ENCODE measurements at places on chromosomes 1 and 21.

DNA sequence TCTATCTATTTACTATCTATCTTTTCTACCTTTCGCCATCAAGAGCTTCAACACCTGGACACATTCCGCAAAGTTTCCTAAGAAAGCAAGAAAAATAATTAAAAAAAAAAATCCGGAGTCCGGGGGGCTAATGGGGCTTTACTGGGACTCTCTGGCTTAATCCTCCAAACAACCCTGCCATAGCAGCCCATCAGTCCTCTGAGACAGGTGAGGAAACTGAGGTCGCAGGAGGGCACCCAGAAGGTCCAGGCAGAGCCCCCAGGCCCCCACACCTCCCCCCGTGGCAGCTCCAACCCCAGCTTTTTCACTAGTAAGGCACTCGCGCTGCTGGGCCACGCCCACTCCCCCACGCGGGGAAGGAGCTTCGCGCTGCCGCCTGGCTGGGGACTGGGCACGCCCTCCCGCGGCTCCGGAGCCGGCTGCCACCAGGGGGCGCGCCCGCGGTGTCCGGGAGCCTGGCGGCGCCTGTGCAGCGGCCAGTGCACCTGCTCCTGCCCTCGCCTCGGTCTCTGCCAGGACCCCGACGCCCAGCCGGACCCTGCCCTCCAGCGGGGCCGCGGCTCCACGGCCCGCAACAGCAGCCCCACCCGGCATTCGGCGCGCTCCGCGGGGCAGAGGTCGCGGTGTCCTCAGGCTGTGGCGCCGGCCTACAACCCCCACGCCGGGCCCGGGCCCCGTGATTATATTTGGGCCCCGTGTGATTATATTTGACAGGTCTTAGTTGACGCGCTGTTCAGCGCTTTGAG is 54.1 kb upstream of the SAMD11 start:
- DNase-seq, result peak; percentile 25

- no peak for DNase-seq
Measured at GRCh38 chr1:72111662-72112061, 170.7 kb downstream of the NEGR1 start.

DNA sequence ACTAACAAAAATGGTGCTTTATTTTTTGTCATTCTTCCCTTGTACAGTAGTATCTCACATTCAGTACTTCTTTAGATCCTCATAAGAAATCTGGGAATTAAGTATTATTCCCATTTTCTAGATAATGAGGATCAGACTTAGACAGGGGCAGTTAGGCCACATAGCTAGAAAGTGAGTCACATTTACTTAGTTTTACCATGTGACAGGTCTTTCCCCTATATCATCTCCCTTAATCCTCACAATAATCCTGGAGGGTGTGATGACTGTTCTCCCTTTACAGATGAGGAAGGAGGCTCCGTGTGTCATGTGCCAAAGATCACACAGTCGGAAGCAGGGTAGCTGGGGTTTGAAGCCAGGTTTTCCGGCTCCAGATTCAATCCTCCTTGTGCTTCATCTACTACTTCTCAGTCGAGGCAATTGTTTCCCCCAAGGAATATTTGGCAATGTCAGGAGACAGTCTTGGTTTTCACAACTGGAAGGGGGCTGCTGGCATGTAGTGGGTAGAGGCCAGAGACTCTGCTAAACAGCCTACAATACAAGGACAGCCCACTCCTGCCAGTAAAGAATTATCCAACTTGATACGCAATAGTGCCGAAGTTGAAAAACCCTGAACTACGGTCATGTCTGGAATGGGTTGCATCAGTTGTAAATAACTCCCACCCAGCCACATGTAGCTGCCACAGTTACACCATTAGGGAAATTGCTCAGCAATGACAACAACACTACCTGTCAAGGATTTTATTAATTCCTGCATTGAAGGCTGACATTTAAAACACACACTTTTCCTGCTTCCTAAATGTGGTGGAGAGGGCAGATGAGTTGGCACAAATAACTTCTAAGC is 54.5 kb downstream of the C8B start:
- DNase-seq, result peak; percentile 93

- no peak for DNase-seq
Measured at GRCh38 chr21:42153746-42154145, 65.2 kb upstream of the ABCG1 start.

DNA sequence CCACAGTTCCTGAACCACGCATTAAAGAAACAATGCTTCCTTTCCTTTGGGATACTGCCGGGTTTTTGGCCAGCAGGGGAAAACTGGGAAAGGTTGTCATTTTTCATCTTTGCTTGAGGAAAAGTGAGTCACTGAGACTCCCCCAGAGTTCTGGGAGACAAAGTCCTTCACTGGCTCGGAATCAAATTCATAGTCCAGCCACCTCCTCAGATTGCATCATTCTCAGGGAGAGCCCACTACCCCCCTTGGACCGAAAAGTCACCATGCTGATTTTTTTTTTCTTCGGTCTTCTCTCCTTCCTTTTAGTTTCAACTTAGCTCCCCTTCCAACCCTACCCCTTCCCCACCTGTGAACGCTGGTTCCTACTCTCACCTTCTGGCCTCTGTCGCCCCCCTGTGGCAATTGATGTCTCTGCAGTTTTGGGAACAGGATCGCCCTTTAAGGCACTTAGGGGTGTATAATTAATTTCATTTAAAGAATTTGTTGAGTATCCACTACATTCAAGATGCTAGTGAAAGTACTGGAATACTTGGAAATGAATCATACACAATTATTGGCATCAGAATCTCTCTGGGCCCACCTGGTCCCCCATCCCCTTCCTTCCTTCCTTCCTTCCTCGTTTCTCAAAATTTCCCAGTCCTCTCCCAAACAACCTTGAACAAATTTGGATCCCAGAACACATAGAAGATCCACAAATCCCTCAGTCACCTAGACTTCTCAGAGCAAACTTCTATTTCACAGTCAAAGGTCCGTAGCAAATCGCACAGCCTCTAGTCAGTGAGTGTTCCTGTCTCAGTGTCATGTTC is 6.9 kb downstream of the ACKR1 start:
- peak; percentile 14 for DNase-seq

- peak; percentile 70 for DNase-seq
Measured at GRCh38 chr1:46539972-46540371, 11.5 kb downstream of the KNCN start.

- DNase-seq, result no peak
Measured at GRCh38 chr1:194273660-194274059, 1087.2 kb upstream of the B3GALT2 start.

GRCh38 chr1:223629126-223629457 is 36.4 kb downstream of the CAPN8 start:
- no peak for DNase-seq

DNA sequence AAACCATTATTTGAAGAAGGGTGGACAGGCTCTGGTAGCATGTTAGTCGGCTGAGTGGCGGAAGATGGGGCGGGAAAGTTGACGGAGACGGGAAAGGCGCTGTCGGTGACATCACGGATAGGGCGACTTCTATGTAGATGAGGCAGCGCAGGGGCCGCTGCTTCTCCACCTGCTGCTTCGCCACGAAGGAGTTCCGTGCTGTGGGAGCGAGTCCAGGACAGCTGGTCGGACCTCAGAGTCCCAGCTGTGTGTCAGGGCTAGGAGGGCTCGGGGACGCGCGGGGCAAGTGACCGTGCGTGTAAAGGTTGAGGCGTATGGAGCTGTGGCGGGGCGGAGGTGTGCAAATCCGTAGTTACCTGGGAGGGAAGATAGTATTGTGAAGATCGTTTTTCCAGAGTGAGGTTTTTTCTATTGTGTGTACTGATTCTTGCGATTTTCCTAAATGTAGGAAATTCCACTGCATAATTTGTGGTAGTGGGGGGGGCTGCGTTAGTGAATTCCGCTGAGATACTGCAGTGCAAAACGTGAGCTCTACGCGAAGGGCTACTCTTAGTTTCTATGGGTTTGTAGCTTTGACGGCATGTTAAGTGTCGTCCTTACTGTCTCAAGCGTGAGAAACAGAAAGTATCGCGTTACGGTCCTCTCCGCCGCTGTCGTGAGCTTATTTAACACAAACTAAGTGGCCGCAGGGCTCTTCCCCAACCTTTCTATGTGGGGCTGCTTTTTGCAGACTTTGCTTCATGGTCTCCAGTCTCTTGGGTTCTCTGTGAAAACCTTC is 111.2 kb upstream of the NBPF11 start:
- peak; percentile 77 for DNase-seq

DNA sequence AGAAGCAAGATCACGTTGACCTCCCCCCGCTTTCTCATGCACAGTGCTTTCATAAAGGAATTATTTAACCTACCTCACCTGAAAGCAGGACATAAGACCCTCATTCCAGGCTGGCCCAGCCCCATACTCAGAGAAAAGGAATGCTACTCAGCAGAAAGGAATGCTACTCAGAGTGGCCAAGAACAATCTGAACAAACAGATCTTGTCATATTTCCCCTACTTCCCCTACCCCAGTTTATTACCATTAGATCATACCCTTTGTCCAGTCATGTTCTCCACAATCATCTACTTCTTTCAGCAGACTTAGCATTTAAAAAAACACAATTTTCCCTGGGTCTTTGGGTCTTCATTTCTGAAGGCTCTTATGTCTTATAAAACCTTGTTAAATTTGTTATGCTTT is 89.8 kb downstream of the SLC16A1 start:
- peak; percentile 70 for DNase-seq

DNA sequence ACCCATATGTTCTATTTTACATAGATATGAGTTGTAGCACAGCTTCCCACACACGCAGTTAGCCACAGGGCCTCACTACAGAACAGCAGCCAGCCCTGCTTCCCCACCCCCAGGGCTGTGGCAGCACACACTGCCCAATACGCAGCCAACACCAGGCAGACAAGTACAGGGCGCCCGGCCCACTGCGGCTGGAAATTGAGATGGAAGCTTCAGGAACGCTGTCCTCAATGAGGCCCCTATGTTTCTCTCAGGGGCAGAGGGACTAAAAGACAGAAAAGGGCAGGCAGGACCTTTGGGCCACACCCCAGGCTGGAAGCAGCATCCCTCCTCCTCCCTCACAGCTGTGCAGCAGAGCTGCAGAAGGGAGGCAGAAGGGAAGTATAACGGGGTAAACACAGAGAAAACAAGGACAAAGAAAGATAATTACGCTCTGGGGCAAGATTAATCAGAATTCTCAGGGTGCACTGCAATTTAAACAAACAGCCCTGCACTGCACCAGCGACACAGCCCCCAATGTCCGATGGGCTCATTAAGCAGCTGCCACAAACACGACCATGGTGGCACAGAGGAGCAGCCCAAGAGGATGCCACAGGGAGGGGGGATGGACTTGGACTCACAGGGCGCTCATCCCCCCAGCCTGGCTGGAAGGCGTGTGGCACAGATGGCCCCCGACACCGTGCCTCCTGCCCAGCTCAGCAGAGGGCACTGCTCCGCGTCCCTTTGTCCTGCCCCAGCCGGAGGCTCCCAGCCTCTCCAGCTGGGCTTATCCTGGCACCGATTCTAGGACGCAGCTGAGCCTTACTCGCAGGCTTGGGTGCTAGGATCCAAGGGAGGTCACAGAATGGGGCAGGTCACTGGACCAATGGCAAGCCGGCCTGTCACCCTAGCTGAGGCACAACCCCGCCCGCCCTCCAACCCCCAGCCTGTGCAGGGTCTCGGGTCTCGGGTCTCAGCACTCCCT is 14.2 kb downstream of the WDR4 start:
- DNase-seq, result no peak

- no peak for DNase-seq
Measured at GRCh38 chr21:44575307-44576024, 1.9 kb downstream of the KRTAP10-4 start.

DNA sequence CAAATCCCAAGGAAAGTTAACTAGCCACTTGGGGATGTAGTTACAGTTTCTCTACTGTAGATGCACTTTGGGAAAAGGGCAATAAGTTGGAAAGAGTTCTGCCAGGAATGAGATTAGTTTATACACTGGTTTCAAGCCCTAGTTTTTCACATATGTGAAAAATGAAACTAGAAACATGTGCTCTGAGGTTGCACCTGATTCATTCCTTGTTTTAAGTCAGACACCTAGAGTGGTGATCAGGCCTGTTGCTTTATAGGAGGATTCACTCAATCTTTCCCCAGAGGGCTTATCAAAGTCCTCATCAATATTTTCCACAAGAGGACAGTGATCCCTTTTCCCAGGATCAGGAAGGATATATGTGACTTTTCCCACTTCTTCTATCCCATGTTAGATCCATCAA is 515.9 kb upstream of the PKN2 start:
- DNase-seq, result no peak

GRCh38 chr21:46046471-46046870 is 51.4 kb upstream of the COL6A2 start:
- no peak for DNase-seq

GRCh38 chr1:25711555-25712298 is 88.3 kb upstream of the SELENON start:
- DNase-seq, result peak; percentile 55

- peak; percentile 15 for DNase-seq
Measured at GRCh38 chr1:57350610-57351009, 73.2 kb downstream of the DAB1 start.

- no peak for DNase-seq
Measured at GRCh38 chr1:232873931-232874330, 68.7 kb downstream of the MAP10 start.

DNA sequence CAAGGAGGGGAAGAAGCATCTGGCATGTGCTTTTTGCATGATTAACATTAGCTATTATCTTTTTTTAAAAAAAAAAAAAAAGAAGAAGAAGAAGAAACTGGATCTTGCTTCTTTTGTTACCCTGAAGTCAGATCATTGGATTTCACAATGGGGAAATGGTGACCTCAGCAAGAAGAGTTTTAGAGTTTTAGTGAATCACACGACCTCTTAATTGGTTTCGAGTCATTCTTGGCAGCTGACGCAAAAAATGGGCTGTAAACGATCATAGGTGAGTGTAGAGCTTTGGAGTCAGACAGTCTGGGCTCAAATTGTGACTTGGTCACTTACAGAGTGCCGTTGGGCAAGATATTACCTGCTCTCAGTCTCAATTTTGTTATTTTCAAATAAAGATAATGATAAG is 33.3 kb upstream of the PGBD5 start:
- peak; percentile 47 for DNase-seq

DNA sequence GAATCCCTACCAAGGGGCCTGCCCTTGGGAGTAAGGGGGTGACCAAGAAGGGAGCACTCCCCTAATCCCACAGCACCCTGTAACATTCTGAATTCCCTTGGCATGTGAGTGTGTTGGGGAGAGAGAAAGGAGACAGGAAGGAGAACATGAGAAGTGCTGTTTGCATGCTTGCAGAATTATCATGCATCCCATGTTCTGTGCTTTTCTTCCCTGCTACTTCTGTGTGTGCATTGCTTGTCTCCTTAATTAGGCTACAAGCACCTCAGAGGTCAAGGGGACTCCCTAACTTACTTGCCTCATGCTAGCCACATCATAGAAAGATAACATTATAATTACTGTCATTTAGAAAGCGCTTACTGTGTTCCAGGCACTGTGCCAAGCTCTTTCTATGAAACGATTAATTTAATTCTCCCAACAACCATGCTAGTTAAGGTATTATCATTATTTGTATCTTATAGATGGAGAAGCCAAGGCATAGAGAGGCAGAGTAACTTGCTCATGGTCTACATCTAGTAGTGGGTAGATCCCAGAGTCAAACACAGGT is 11.1 kb downstream of the NOS1AP start:
- no peak for DNase-seq

DNA sequence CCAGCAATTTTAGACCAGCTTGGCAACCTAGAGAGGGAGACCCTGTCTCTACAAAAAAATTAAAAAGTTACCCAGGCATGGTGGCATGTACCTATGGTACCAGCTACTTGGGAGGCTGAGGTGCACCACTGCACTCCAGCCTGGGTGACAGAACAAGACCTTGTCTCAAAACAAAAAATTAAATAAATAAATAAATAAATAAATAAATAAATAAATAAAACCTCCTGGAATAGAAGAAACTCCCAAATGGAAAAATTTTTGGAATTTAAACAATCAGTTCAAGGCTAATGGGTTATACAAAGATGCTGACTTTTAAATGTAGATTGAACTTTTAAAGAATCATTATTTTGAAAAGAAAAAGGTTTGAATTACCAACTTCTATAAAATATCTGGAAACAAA is 22.2 kb downstream of the UBR4 start:
- DNase-seq, result no peak

All from fibroblast of skin of right quadriceps (primary cell).